Stomach (tissue), 19 donors: ENCODE measurements at places on chromosomes 3 and 15. TPM values are rescaled to one million over a fixed set of nuclear protein-coding genes. Genes with fewer than 3 reads are reported as not detected.

DNA sequence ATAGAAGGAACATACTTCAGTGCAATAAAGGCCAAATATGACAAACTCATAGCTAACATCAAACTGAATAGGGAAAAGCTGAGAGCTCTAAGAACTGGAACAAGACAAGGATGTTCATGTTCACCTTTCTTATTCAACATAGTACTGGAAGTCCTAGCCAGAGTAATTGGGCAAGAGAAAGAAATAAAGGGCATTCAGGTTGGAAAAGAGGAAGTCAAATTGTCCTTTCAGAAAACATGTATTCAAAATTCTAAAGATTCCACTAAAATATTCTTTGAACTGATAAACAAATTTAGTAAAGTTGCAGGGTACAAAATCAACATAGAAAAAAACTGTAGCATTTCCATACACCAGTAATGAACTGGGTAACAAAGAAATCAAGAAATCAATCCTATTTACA, 12.2 kb upstream of the ZNF197 start:
- no peak for DNase-seq

- DNase-seq = no peak
Observed at GRCh38 chr3:143810166-143810952, 37.9 kb downstream of the SLC9A9 start.

The CISH gene
- total RNA-seq = 5.7 TPM

DNA sequence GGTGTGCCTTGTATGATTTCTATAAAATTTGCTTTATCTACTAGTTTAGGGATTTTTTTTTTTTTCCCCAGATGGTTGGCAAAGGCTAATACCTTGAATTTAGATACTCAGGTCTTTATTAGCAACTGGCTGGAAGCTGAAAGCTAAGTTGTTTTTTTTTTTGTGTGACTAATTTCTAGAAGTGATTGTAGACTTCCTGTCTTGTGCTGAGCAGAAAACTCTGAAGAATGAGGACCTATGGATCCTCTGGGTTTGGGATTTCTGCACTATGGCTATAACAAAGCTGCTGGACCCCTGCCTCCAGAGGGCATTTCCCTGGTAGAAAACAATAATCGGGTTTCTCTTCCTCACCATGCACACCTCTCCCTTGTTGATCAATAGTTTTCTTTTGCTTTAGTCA, 10.0 kb downstream of the ARIH2 start:
- DNase-seq = no peak
